ENCODE measurements at places on chromosomes 12 and 14. TPM values are rescaled to one million over a fixed set of nuclear protein-coding genes. Genes with fewer than 3 reads are reported as not detected.

Gene PTPRO
- total RNA-seq = 3.1 TPM

Gene KLRG1
- 0.38 TPM for total RNA-seq

Gene DEGS2
- total RNA-seq = 0.28 TPM

Gene HOXC9
- total RNA-seq = not detected

Gene ANO4
- 0.38 TPM for total RNA-seq

Gene SSTR1
- 0.77 TPM for total RNA-seq

Gene DGKA
- 34.7 TPM for total RNA-seq

Gene MYF6
- not detected for total RNA-seq

Gene ANO2
- 0.19 TPM for total RNA-seq

Gene ACOT4
- 1.4 TPM for total RNA-seq

Gene NR1H4
- not detected for total RNA-seq

Gene CFAP54
- total RNA-seq = 4.2 TPM

Gene ACOT6
- total RNA-seq = not detected

Gene CIT
- 3.9 TPM for total RNA-seq

Gene ABCD2
- under 0.01 TPM for total RNA-seq

Gene AKAP5
- total RNA-seq = 0.58 TPM

Gene AICDA
- not detected for total RNA-seq

Gene VWF
- 4.4 TPM for total RNA-seq

Gene BBOF1
- total RNA-seq = 5.8 TPM

Gene C12orf54
- total RNA-seq = not detected

Gene CD9
- total RNA-seq = 641 TPM

Gene SERPINA3
- total RNA-seq = 1.3 TPM

Gene WBP11
- 9.3 TPM for total RNA-seq

Gene P2RX2
- total RNA-seq = not detected

Gene PROX2
- not detected for total RNA-seq

Gene GPR84
- total RNA-seq = not detected

Gene DBX2
- not detected for total RNA-seq

Gene PTPRQ
- total RNA-seq = 0.38 TPM

Gene SLC5A8
- total RNA-seq = not detected

Gene PDE3A
- total RNA-seq = 23.1 TPM

Gene STON2
- 0.85 TPM for total RNA-seq

Gene SLC4A8
- 1.3 TPM for total RNA-seq

Gene TSHR
- not detected for total RNA-seq

Gene SLC17A8
- total RNA-seq = not detected

Gene CATSPERB
- total RNA-seq = not detected

Gene MTERF2
- total RNA-seq = 3.7 TPM

Gene UNG
- 24.5 TPM for total RNA-seq

Gene GDF11
- total RNA-seq = 2.8 TPM

Gene SPATS2
- total RNA-seq = 28.8 TPM

Gene ZBTB42
- 1.7 TPM for total RNA-seq

Gene TMEM121
- 12.7 TPM for total RNA-seq

Gene KRT79
- not detected for total RNA-seq

Gene CMA1
- not detected for total RNA-seq

Gene LMNTD1
- 0.38 TPM for total RNA-seq

Gene ABCC9
- total RNA-seq = 51.0 TPM

Gene PPP2R5E
- 15.5 TPM for total RNA-seq

Gene PZP
- total RNA-seq = not detected

Gene BDKRB2
- 11.0 TPM for total RNA-seq

Gene C12orf42
- not detected for total RNA-seq
